ENCODE measurements at places on chromosomes 3 and 15. TPM values are rescaled to one million over a fixed set of nuclear protein-coding genes. Genes with fewer than 3 reads are reported as not detected.

DNA sequence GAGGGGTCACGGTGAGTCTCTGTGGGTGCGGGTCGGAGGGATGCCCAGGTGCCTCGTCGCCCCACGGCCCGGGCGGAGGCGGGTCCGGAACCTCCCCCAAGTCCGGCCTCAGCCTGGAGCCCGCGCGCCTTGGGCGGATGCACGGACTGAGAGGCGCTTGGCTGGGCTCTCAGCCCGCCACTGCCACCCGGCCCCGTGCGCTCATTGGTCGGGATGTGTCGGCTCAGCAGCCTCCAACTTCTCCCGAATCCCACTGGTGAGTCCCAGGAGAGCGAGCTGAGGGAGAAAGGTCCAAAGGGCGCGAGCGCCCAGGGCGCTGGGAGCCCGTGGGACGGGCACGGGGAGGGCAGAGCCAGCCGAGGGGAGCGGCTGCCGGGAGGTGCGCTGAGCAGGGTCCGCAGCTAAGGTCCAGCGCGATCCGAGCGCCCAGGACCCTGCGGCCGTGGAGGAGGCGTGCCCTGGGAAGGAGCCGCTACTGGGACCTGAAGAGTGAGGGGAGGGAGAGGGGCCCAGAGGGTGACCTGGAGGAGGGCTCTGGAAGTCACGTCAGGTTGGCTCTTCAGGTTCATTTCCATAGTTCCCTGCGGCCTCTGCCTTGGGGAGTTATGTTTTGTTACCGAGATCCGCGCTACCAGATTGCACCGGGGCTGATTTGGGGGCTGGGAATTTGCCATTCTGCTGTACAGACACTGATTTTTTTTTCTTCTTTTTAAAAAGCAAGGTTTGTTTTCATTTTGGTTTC, at the start of gene MME:
TSS of gene MME (plus strand) at position 574 of the 742 bp plus-strand sequence. CDS start 3,849 bp downstream, outside the sequence.
- H3K27me3 ChIP-seq: peaks cover 44% of the 10 kb centered on the region
- H3K36me3 ChIP-seq: no peaks in the 10 kb centered on the region
- no peak within 1 kb of the TSS for H3K27ac ChIP-seq

DNA sequence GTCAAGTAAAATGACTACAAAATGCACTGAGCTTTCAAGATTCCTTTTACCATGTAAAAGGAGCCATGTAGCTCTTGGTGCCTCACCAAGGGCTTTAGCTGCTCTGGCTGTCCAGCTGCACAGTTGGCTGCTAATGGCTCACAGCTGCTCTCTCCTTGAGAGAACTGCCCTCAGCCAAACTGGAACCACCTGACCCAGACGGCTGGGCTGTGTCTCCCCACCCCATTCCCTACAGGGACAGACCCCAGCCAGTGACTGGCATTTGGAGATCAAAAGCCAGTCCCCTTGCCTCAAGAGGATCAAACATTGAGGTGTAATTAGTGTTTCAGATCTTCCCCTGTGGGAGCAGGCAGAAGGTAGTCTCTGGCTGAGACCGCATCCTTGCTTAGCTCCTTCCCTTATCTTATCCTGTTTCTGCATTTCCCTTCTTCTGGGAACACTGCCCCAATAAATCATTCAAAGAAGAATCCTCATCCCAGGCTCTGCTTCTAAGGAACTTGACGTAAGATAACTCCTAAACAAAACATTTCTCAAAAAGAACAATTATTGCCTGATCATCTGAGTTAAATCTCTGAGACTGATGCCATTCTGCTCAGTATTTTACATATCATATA, 28.6 kb upstream of the UBE2E2 start:
- no peak overlapping the region for H3K27ac ChIP-seq
- H3K36me3 ChIP-seq: peaks cover 2% of the 10 kb centered on the region
- no peak overlapping the region for H3K4me3 ChIP-seq

- DNase-seq: no peak
- no peaks in the 10 kb centered on the region for H3K27me3 ChIP-seq
- no peak overlapping the region for H3K4me3 ChIP-seq
- H3K36me3 ChIP-seq: no peaks in the 10 kb centered on the region
Measured at GRCh38 chr3:15959434-15959811, 161.6 kb upstream of the ANKRD28 start.

- H3K4me1 ChIP-seq: no peaks in the 10 kb centered on the region
- H3K36me3 ChIP-seq: no peaks in the 10 kb centered on the region
- peaks cover 18% of the 10 kb centered on the region for H3K27me3 ChIP-seq
- DNase-seq: no peak
- H3K27ac ChIP-seq: no peak overlapping the region
Measured at GRCh38 chr3:179113903-179114302, 34.3 kb upstream of the PIK3CA start.

Gene MAP1A
- total RNA-seq: 3.5 TPM

Gene CCDC13
- not detected for total RNA-seq
